ENCODE measurements at places on chromosomes 6 and 20.

GRCh38 chr6:44471271-44471981 lies 83.9 kb downstream of the CDC5L start:
- no peak for DNase-seq

GRCh38 chr6:56683882-56684281 lies 41.2 kb upstream of the DST start:
- DNase-seq, result peak; percentile 42

DNA sequence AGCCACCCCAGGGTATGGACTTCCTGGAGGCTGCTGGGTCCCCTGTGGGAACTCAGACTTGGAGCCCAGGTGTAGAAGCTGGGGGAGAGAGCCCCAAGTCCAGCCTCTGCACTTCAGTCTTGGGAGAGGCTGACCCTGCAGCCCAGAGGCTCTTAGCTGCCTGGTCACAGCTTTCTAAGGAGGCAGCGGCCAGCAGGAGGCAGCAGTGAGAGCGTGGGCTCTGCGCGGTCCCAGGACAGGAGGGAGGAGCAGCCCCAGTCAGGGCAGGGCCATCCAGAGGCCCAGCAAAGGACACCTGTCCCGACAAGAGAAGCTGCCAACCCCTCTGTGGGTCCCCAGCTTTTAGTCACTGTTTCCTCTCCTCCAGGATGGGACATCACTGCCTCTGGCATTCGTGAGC lies 9.4 kb downstream of the TREML2 start:
- peak; percentile 15 for DNase-seq

GRCh38 chr20:38825901-38826625 lies 20.6 kb downstream of the PPP1R16B start:
- no peak for DNase-seq

- DNase-seq, result no peak
These were observed 216.0 kb downstream of the ZFAND3 start for GRCh38 chr6:38035478-38035877.

- DNase-seq, result no peak
These were observed 42.9 kb downstream of the ATXN1 start for GRCh38 chr6:16718356-16718755.
